Osteoblast (primary cell): ENCODE measurements at places on chromosomes 11 and 22. TPM values are rescaled to one million over a fixed set of nuclear protein-coding genes. Genes with fewer than 3 reads are reported as not detected.

ANGPTL5 gene
- total RNA-seq = 1.2 and 1.8 TPM in 2 replicates

OR52B6 gene
- total RNA-seq = not detected in 2 replicates

CTSW gene
- not detected in 2 replicates for total RNA-seq

CHST1 gene
- total RNA-seq = 1.1 and 1.5 TPM in 2 replicates

FAT3 gene
- total RNA-seq = 2.2 and 3.5 TPM in 2 replicates

ZNF280A gene
- not detected in 2 replicates for total RNA-seq

PLA2G3 gene
- total RNA-seq = 0.29 and 0.36 TPM in 2 replicates

TMPRSS6 gene
- not detected in 2 replicates for total RNA-seq

GGTLC3 gene
- not detected in 2 replicates for total RNA-seq

TENM4 gene
- 63.3 and 76.9 TPM in 2 replicates for total RNA-seq

P4HA3 gene
- total RNA-seq = 8.7 and 19.2 TPM in 2 replicates

TUBA8 gene
- 0.29 and 0.36 TPM in 2 replicates for total RNA-seq

TPBGL gene
- not detected in 2 replicates for total RNA-seq

UBTFL1 gene
- total RNA-seq = not detected in 2 replicates

MS4A7 gene
- under 0.01 and 0.36 TPM in 2 replicates for total RNA-seq

GAS2 gene
- 0.36 and 0.88 TPM in 2 replicates for total RNA-seq

GLYATL1 gene
- total RNA-seq = 0.29 TPM in 1 of 2 replicates, not detected in the other

OR5B21 gene
- not detected in 2 replicates for total RNA-seq

VWCE gene
- total RNA-seq = 4.7 and 6.2 TPM in 2 replicates

SLCO2B1 gene
- total RNA-seq = under 0.01 and 0.72 TPM in 2 replicates

HPX gene
- total RNA-seq = 0.59 and 1.1 TPM in 2 replicates

OR4A16 gene
- total RNA-seq = not detected in 2 replicates

ADM2 gene
- total RNA-seq = 9.1 and 9.4 TPM in 2 replicates

CARNS1 gene
- total RNA-seq = under 0.01 TPM in 2 replicates

GALNT18 gene
- 3.2 and 4.7 TPM in 2 replicates for total RNA-seq

TST gene
- 53.6 and 63.3 TPM in 2 replicates for total RNA-seq

CASP5 gene
- 0.36 TPM in 1 of 2 replicates, not detected in the other for total RNA-seq

NELL1 gene
- total RNA-seq = not detected in 2 replicates
